Immature natural killer cell (primary cell): ENCODE measurements at places on chromosomes 2 and 18.

GRCh38 chr2:71787108-71787415 lies 333.7 kb downstream of the DYSF start:
- no peak for DNase-seq

DNA sequence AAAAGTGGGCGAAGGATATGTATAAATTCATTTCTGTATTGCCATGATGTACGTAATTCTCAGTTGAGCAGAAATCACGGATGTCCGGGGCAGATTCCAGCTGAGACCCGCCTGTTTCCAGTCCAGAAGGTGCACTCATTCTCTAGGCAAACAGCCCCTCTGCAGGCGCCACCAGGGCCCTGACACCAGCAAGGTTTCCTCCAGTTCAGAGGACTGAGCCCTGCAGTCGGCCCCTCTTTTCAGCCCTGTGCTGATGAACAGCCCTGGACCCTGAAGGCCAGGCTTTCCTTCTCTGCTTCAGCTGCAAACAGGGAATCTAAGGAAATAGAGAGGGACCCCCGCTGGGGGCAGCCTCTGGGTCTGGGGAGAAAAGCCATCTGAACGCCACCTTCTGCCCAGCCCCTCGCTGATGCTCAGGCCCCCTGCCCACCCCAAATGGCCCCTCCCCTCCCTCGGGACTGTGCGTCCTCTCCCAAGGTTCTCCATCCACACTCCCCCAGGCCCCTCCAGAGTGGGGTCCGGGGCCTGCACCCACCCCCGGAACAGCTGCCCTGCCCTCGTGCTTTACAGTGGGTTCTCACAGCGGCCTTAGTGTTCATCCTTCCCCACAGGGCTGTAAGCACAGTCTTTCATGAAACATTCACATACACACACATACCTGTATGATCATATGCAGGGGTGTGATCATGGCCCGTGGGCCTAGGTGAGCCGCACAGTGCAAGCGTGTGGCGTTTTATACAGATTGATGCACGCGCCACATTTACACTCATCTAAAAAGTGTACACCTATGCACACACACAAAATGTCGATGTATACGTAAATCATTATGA lies 12.1 kb downstream of the COPS9 start:
- DNase-seq: no peak

DNA sequence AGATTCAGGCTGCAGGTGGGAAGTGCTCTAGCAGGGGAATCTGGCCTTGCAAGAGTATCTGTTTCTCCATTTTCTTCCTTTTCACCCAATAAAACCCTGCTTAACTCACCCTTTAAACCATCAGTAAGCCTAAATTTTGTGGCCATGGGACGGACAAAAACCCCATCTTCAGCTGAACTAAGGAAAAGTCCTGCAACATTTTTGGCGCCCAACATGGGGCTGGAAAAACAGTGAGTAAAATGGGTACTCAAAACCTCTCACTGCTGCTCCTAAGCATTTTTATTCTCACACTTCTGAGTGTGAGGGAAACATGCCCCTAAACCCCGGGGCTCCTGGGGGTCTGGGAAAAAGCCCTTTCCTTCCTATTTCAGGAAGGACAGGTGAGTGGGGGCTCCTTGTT lies 414.3 kb downstream of the ZNF804A start:
- DNase-seq: no peak

GRCh38 chr2:58106896-58107295 lies 60.3 kb downstream of the VRK2 start:
- DNase-seq: no peak

GRCh38 chr18:58451115-58451971 lies 177.5 kb downstream of the ALPK2 start:
- no peak for DNase-seq

- no peak for DNase-seq
Measured at GRCh38 chr2:172085460-172086159, at the start of gene DLX1. Gene DLX1, plus strand, starts transcription at chr2:172085507. Its CDS starts 171 bp downstream, at chr2:172085678.

DNA sequence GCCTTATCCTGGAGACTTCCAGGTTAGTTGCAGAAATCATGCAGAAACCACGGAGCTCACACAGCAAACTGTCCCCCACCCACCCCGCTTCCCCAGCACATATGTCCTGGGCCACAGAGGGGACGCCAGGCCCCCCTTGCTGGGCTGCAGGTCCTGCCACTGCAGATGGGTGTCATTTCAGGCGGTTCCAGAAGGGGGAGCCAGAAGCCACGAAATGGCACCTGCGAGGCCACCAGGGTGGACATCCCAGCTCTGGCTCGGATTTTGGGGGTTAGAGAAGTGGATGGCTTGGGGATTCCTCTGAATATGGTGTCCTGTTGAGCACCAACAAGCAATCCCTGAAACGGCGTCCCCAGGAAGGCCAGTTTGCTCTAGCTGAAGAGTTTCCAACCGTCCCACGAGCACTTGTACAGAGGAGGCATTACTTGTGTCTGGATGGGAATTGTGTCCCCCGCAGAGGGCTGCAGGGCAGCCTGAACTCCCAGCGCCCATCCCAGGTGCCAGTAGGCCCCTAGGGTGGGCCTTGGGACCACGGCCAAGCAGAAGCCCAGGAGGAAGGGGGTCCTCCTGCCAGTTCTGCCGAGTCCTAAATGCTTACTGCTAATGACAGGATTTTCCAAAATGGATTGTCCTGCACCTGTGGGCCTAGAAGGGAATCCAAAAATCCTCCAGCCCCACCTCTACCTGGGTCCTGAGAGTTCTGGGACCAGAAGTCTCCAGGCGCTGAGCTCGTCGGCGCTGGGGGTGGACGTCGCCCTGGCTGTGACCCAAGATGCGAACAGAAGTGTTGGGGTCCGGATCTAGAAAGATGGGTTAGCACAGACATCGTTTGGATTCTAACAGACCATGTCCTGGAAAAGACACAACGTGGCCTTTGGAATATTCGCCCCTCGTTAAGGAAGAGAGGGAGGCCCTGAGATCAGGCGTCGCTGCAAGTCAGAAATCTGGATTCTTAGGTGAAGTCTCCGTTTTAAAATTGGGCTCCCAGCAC lies 14.6 kb upstream of the NFATC1 start:
- DNase-seq: peak; percentile 63

DNA sequence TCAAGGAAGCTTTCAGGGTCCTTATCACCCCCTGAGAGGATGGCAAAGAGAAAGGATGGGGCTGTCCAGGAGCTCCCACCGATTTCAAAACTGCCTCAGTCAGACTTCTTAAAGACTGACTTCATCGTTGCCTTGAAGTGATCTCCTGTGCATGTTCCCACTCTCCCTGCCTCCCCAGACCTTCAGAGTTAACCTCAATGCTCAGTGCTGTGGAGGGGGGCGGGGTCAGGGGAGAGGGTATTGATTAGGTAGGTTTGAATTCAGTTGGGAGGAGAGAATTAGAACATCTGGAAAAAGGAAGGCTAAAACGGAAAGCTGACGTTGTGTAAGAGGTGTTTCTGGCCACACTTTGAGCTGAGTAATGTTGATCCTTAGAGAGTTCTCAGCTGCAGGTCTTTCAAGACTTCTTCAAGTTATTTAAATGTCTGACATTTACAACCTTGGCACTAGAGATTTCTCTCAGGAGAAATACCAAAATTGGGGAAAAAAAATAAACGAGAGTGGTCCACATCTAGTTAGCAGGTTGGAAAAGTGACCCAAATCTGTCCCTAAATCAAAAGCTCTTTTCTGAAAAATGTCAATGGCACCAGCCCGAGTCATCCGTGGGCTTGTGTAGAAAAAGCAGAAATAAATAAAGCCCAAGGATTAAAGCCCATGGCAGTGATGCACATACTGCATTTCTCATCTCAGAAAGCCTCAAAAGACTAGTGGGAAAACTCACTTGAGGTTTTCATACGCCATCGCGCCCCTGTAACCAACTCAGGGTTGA lies 134.7 kb upstream of the EPAS1 start:
- no peak for DNase-seq

DNA sequence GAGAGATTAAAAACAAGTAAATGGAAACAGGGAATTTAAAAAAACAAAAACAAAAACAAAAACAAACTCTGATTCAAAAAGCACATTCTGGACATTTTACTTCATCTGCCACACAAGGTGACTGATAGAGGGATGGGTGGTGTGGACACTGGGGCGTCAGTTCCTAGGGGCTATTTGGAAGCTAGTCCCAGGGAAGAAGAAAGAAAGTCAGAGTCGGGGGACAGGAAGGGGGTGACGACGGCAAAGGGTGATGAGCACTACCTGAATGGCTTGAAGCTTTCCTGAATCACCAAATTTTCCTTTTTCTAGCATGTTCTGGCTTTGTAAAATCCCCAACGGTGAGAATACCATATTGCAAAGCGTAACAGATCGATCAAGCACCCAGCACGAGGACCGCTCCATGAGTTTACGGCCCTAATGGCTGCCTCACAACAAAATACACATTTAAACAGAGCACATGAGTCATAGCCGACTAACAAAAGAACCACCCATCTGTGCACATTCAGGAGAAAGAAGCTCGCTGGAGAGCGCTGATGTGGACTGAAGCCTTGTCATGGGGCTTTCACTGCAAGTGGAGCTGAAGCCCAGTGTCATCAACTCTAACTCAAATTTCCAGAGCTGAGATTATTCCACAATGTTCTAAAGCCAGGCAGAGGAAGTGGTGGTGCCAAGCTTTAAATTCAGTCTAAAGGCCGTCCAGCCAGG lies 178.9 kb downstream of the LNPK start:
- no peak for DNase-seq

DNA sequence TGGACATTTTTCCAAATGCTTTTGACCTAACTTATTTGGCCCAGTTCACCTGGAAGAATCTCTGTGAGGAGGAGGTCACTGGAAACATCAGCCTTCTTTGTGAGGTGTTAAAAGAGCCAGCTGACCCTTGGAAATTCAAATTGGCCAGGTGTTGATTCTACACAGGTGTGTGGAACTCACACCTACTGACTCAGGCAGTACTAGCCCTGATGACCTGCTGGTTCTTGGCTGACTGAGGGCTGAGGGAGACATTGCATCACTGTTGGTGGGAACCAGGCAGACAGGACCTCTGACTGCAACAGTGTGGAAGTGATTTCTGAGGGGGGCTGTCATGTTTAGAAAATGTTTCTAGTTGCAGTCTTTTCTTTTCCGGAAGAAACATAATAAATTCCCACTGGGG lies 242.2 kb upstream of the LRRTM1 start:
- no peak for DNase-seq

- no peak for DNase-seq
Measured at GRCh38 chr2:158743466-158743865, 51.7 kb upstream of the DAPL1 start.

DNA sequence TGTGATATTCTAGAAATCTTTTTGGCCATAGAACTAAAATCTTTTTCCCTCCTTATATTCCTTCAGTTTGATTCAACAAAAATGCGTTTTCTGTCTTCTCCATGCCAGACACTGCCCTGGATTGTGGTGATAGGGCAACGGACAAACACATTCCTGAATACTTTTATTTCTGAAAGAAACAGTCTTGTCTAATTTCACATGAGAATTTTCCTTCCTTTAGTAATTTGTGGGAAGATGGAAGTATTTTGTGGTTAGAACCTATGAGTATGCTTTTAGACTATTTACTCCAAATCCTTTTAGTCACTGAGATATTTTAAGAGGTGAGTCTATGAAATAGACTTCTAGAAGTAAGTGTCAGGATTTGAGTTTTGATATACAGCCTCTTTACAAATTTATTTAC lies 49.6 kb downstream of the COL5A2 start:
- no peak for DNase-seq

DNA sequence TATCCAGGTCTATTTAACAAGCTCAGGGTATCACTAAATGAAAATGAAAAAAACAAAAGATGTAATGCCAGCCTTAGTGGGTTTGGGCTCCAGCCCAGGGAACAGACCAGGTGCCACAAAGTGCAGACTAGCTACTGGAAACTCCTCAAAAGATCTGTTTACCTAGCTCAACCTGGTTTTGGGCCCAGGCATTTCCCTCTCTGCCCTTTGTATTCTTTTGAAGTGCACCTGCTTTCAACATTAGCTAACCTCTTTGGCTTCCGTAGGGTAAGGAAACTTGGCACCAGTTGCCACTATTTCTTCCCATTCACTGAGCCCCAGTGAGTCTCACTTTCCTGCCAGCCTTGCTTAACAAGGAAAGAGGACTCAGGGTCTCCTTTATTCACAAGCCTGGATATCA lies 123.6 kb upstream of the CDCA7 start:
- DNase-seq: no peak

- no peak for DNase-seq
Measured at GRCh38 chr18:45014047-45014501, 333.4 kb downstream of the SETBP1 start.

- DNase-seq: no peak
Measured at GRCh38 chr2:9434489-9434888, 11.0 kb downstream of the CPSF3 start.

DNA sequence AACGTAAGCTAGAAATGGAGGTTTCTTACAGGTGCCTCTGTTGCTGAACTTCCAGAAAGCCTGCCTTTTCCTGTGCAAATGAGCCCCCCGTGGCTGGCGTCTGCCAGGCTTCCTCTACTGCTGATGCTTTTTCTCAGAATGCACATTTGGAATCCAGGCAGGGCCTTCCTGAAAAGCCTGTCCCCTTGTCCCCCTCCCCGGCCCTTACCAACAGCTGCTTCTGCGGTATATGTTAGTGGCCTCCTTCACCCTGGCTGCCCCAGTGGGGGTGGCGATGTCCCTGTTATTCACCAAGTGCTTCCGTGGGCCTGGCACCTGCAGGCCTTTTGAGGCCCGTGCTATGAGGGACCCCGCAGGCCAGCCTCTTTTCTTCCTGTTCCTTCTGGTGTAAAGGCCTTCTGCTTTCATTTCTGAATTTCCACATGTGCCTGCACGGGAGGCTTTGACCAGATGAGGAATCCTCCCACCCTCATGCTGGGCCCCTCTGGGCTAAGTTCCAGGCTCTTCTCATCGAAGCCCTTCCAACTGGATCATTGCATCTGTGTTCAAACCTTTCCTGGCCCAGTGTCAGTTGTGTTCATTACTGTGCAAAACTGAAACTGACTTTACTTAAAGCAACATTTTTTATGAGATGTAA lies 10.4 kb downstream of the CNDP2 start:
- DNase-seq: no peak

DNA sequence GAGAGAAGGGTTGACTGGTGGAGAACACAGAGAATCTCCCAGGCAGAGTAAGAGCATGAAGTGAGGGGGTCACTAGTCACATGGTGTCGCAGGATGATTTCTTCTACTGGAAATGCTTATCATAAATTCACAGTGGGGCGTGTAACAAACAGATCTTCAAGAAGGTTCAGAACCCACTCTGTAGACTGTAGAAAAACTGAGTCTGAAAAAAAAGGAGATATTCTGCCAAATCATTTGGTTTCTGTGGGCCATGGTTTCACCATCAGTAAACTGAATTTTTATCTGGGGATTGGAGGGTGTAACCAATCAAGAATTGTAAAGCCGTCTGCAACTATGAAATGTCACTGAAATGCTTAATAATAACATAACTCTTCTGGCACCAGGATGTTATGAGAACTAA lies 15.0 kb downstream of the TPGS2 start:
- DNase-seq: no peak
